Colonic mucosa (tissue), 4 donors: ENCODE measurements at places on chromosomes 11 and 22. TPM values are rescaled to one million over a fixed set of nuclear protein-coding genes. Genes with fewer than 3 reads are reported as not detected.

MUC2 gene
- total RNA-seq = 1,230 TPM

DNA sequence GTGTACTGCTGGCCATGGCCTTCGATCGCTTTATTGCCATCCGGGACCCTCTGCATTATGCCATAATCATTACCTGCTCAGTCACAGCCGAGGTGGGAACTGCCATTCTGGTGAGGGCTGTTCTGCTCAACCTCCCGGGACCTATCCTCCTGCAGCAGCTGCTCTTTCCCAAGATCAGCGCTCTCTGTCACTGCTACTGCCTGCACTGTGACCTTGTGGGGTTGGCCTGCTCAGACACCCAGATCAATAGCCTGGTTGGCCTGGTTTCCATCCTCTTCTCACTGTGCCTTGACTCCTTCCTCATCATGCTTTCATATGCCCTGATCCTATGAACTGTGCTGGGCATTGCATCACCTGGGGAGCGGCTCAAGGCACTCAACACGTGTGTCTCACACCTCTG lies 24.9 kb upstream of the TRIM21 start:
- H3K27ac ChIP-seq = no peak overlapping the region
- no peak for DNase-seq
- no peak overlapping the region for H3K4me3 ChIP-seq
- H3K27me3 ChIP-seq = no peaks in the 10 kb centered on the region
- H3K4me1 ChIP-seq = no peaks in the 10 kb centered on the region

DNA sequence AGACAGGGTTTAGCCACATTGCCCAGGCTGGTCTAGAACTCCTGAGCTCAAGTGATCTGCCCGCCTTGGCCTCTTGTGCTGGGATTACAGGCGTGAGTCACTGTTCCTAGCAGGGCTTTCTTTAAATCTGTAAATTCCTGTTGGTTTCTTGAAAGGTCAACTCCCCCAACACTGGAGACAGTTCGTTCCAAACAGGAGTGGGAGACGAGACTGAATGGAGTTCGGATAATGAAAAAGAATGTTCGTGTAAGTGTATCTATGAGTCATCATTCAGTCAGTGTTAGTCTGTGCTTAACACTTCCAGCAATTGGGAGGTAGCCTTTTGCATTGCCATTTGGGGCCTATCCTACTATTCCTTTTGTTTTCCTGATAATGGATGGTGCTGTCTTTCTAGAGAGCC lies 10.0 kb upstream of the BACE1-AS start:
- no peak overlapping the region for H3K27ac ChIP-seq
- no peaks in the 10 kb centered on the region for H3K36me3 ChIP-seq
- H3K27me3 ChIP-seq = no peaks in the 10 kb centered on the region
- no peak overlapping the region for H3K4me3 ChIP-seq
- no peak for DNase-seq

- H3K27me3 ChIP-seq = no peaks in the 10 kb centered on the region
- no peak for DNase-seq
- H3K4me3 ChIP-seq = peak overlapping the region; percentile 42
- H3K4me1 ChIP-seq = peaks cover 5% of the 10 kb centered on the region
- no peaks in the 10 kb centered on the region for H3K36me3 ChIP-seq
These were observed 8.3 kb upstream of the SLC39A13 start for GRCh38 chr11:47399860-47400767.

TRIM34 gene
- 7.8 TPM for total RNA-seq

GRCh38 chr11:114159802-114160632 lies 100.5 kb downstream of the ZBTB16 start:
- H3K36me3 ChIP-seq = no peaks in the 10 kb centered on the region
- peak; percentile 100 for DNase-seq
- no peak overlapping the region for H3K4me3 ChIP-seq
- no peaks in the 10 kb centered on the region for H3K27me3 ChIP-seq
- peaks cover 35% of the 10 kb centered on the region for H3K4me1 ChIP-seq

DNA sequence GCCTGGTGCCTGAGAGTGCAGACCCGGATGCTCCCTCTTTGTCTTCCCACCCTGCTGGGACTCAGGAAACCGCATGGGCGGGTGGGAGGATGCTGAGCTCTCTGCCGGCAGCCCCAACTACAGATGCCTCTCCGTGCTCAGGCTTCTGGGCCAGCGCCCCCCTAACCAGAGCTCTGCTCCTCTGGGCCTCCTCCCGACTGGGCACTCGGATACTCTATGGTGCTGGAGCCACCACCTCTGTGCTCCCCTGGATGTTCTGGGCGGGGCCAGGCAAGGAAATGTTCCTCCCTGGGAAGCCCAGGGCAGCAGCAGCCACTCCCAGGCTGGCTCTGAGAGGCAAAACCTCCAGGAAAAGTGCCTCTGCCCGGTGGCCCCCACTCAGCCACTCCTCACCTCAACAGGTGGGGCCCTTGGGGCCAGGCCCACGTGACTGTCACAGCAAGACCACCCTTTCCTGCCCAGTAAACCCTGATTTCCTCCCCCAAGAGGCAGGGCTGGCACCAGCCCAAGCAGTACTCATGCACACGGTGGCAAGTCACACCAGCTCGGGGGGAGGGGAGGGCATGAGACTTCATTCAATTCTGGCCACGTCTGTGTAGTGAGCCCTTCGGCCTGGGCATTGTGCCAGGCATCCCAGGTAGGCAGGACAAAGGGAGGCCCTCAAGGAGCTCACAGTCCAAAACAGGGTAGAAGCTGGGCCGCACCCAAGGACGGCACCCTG lies 54.7 kb upstream of the TCF20 start:
- no peaks in the 10 kb centered on the region for H3K27me3 ChIP-seq
- peaks cover 18% of the 10 kb centered on the region for H3K4me1 ChIP-seq
- no peak overlapping the region for H3K27ac ChIP-seq
- peak; percentile 81 for DNase-seq

GRCh38 chr11:77198440-77198849 lies 70.4 kb downstream of the MYO7A start:
- H3K4me1 ChIP-seq = no peaks in the 10 kb centered on the region
- no peak overlapping the region for H3K27ac ChIP-seq
- H3K27me3 ChIP-seq = no peaks in the 10 kb centered on the region

DNA sequence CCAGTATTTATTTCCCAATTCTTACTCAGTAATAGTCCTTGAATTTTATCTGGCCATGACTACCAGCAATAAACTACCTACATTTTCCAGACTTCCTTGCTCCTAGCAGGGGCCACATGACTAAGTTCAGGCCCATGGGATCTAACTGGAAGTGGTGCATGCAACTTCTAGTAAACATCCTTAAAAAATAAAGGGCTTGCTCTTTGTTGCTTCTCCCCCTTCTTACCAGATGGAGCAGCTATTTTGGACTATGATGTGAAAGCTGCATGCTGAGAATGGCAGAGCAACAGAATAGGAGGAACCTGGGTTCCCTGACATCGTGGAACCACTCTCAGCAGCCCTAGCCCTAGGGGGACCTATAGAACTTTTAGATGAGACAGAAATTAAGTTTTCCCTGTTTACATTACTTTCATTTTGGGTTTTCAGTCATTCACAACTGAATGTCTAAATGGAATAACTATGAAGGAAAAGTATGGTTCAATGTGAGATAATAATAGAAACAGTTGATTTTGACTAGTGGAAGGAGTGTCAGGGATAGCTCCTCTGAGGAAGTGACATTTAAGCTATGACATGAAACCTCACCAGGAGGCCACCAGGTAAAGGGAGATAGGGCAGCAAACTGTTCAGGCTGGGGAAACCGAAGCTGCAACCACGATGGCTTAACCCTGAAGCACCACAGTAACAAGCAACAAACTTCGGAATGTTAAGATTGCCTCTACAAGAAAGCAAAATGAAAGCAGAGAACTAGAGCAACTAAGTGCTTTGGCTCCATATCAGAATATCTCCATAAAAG lies 48.9 kb downstream of the PHF21A start:
- DNase-seq = no peak
- H3K27me3 ChIP-seq = no peaks in the 10 kb centered on the region
- no peak overlapping the region for H3K27ac ChIP-seq

MS4A3 gene
- not detected for total RNA-seq

DNA sequence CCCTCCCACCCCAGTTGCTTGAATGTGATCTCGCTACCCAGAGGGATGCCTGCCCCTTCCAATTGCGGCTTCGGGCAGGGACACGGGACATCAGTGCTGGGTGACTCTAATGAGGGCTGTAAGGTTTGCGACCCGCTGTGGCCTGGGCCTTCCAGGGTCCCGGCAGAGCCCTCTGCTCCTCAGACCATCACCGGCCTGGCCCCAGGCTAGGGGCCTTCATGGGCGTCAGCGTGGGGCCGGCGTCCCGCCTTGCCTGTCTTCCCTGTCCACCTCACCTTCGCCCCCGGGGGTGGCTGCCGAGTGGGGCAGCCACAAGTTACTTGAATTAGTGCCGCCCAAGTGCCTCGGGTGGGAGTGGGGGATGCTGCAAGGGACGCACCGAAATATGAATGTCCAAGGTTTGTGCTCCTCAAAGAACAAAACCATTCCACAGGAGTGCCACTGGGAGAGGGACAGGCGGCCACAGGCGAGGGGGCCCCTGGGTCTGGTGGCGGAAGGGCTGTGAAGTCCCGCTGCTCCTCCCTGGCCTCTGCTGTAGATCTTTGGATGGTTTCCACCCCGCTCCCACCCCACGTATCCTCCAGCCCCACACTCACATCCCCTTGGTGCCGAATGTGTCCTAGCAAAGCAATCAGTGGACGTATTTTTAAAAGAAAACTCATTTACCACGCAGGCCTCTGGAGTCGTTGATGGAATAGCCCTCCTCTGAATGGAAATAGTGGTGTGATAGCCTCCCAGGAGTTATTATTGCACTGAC lies 317.1 kb downstream of the NTM start:
- DNase-seq = peak; percentile 10
- H3K27me3 ChIP-seq = no peaks in the 10 kb centered on the region

GRCh38 chr22:43511276-43511910 lies 99.6 kb downstream of the MPPED1 start:
- no peaks in the 10 kb centered on the region for H3K36me3 ChIP-seq
- H3K27ac ChIP-seq = no peak overlapping the region
- no peak for DNase-seq
- H3K4me1 ChIP-seq = no peaks in the 10 kb centered on the region

GRCh38 chr11:47538741-47539565 lies 14.0 kb downstream of the CELF1 start:
- no peaks in the 10 kb centered on the region for H3K27me3 ChIP-seq
- no peak overlapping the region for H3K27ac ChIP-seq
- H3K36me3 ChIP-seq = no peaks in the 10 kb centered on the region
- no peak for DNase-seq

GRCh38 chr11:120254788-120255518 lies 15.0 kb downstream of the POU2F3 start:
- H3K27me3 ChIP-seq = peaks cover 9% of the 10 kb centered on the region
- no peaks in the 10 kb centered on the region for H3K4me1 ChIP-seq
- no peak overlapping the region for H3K27ac ChIP-seq

- DNase-seq = no peak
- H3K4me3 ChIP-seq = no peak overlapping the region
- H3K27ac ChIP-seq = no peak overlapping the region
- H3K36me3 ChIP-seq = no peaks in the 10 kb centered on the region
These were observed 111.1 kb downstream of the MYO18B start for GRCh38 chr22:25853078-25853477.
